ENCODE measurements at places on chromosomes 7 and 10.

GRCh38 chr10:77049896-77050295, 587.7 kb downstream of the KCNMA1 start:
- DNase-seq: no peak

DNA sequence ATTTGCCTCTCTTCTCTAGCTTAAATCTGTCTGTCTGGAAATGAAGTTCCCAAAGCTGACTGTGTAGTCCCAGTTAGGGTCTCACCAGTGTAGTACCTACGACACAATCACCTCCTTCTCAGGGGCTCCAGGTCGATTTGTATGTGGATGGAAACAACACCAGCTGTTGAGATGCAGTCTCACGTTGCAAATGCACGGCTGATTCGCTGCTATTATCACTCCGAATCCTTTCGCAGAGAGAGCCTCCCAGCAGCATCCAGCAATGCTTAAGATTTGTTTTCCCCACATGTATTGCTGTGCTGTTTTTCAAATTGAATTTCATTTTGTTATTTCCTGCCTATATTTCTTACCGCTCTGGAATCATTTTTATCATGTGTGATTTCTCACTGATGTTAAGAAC, 16.3 kb downstream of the VSTM4 start:
- no peak for DNase-seq

- peak; percentile 48 for DNase-seq
These were observed at the start of gene PARD3 for GRCh38 chr10:34815185-34816084. TSS of gene PARD3 (minus strand) at chr10:34815296. CDS start at chr10:34814995, 301 bp downstream.

DNA sequence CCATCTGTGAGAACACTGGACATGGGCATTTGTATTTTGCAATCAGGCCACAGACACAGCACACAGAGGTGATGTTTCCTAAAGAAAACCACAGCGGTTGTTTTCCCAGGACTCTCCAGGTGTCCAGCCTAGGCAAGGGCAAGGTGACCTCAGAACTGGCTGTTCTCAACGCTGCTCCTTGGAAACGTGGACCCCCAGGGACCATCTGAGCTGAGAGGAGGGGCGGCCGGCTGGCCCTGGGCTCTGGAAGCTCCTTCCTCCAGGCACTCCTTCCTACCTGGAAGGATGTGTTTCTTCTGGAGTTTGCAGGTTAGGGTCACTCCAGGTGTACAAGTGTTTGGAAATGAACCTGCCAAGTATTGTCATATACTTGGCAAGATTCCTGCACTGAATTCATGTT, 103.1 kb downstream of the ADARB2 start:
- DNase-seq: no peak

DNA sequence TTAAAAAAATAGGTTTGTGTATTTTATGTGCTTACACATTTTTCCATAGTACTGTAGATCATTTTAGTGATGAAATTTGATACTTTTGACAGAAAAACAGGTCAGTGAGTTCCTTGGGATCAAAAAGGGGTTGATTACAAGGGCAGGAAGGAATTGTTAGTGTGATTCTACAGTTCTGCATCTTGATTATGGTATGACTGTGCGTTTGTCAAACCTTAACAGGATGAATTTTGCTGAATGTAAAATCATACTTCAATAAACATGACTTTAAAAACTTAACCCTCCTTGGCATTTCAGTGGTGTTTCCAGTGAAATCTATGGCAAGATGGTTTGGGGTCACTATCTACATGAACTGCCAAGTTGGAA, 35.6 kb upstream of the TOMM7 start:
- DNase-seq: no peak

DNA sequence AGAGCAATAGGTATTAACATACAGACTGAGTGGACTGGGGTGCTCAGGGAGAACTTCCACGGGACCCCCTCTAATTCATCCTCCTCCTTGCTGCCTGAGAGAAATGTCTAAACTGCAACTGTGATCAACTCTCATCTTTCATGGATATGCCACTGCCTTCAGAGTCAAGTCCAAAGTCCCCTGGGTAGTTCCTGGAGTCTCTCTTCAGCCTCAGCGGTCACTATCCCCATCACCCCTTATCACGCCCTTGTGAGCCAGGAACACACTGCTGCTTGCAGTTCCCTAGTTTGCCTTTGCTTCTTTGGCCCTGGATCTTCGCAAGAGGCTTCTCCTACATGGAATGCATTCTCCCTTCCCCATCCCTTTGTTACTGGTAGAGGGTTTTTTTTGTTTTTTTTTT, 58.7 kb upstream of the AUTS2 start:
- no peak for DNase-seq

GRCh38 chr7:70726951-70727378, 405.0 kb upstream of the GALNT17 start:
- no peak for DNase-seq

GRCh38 chr7:33986951-33987947, 81.9 kb downstream of the BMPER start:
- no peak for DNase-seq

DNA sequence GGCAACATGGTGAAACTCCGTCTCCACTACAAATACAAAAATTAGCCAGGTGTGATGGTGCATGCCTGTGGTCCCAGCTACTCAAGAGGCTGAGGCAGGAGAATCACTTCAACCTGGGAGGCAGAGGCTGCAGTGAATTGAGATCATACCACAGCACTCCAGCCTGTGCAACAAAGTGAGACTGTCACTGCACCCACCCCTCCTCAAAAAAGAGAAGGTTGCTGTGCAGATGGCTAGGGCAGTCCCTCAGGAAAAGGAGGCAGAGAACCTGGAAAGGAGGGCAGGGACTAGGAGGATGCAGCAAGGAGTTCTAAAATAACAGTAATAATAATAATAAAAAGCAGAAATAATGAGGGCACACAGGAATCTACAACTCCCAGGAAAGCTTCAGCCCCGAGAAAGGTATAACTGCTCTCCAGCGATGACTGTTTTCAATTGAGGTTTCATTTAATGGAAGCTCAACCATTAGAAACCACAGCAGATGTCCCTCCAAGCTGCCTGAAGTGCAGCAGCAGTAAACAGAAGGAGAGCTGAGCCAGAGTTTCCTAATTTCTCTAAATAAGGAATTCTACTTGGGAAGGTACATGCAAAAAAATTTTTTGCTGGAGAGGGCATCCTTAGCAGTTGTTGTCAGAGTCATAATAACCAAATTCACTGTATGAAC, 326.5 kb downstream of the GATA3 start:
- no peak for DNase-seq

GRCh38 chr7:122136639-122137245, 7.3 kb downstream of the AASS start:
- DNase-seq: no peak

Measured in breast epithelium (tissue), 4 donors.